ENCODE measurements at places on chromosomes 2 and 18.

- DNase-seq, result no peak
Observed at GRCh38 chr2:45681675-45682074, 30.2 kb downstream of the PRKCE start.

DNA sequence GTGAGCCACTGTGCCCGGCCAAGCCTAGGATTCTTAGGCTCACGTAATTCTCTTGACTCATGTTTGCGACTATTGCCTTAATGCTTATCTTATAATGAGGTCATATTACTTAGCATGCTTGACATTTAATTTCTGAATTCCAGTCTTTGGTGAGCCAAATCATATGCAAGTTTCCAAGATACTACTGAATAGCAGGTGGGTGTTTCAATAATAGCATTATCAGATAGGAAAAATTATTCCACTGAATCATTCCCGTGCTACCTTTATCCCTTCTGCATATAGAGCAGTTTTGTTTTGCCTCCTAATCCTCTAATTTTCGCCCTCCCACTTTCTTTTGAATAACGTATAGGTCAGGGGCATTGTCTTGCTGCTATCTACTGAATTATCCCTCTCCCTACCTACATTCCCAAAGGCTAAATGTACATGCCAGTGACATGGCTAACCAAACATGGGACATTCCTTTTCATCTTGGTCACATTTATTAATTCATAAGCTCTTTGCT is 4.9 kb downstream of the DAW1 start:
- DNase-seq, result no peak

GRCh38 chr2:183229386-183229785 is 105.1 kb downstream of the NUP35 start:
- DNase-seq, result no peak

DNA sequence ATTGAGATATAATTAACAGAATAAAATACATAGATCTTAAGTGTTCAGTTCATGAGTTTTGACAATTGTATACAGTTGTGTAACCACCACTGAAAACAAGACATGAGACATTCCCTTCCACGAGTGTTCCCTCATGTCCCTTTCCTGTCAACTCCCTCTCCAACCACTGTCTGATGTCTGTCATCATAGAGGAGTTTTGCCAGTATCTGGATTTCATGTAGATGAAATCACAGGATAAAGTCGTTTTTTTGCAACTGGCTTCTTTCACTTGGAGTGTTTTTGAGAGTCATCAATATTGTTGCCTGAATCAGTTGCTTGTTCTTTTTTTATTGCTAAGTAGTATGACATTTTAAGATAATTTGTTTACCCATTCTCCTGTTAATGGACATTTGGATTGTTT is 52.7 kb downstream of the RBMS1 start:
- DNase-seq, result no peak

DNA sequence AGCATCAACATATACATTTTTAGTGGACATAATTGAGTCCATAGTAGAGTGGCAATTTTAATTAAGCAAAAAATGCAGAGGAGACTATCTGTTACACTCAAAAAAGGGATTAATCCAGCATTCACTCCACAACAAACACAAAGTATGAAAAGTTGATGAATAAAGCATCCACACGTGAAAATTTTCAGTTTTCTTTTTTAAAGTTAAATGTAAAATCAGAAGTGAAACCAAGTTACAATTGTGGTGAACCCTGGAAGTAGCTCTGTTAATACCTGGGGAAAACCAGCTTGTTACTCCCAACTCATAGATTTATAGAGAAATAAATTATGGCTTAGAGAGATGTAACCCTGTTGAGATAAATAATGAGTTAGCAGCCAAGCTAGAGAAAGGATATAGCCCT is 807.8 kb downstream of the TRIB2 start:
- DNase-seq, result no peak

DNA sequence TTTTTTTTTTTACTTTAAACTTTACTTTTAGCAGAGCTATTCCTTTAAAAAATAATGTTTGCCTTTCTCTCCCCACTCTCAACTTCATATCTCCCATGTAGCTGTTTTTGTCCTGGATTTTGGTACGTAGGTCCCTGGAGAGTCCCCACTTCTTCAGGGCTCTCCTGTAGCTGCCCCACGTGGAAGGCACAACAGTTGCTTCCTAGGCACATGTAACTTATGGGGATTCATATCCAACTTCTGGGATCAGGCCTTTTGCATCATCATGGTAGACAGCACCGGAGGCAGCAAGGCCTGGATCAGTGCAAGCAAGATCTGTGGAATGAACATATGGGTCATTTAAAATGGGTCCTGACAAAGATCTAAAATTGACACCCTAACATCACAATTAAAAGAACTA is 95.7 kb downstream of the ACAA2 start:
- DNase-seq, result no peak

DNA sequence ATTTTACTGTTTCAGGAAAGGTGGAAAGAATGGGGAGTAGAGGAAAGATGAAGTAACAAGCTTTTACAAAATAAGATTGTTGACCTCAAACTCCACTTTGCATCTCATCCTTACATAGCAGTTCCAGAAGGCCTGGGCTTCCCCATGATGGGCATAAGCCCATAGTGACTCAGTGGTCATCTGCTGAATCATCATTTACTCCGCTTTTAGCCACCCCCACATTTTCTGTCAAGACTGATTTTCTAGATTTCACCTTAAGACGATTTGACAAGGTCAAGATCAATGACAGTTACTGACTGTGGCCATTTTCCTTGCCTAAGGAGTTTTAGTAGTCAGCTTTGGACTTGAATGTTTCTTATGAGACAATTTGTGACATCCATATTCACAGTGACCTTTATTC is 49.4 kb downstream of the PLEKHM3 start:
- no peak for DNase-seq

DNA sequence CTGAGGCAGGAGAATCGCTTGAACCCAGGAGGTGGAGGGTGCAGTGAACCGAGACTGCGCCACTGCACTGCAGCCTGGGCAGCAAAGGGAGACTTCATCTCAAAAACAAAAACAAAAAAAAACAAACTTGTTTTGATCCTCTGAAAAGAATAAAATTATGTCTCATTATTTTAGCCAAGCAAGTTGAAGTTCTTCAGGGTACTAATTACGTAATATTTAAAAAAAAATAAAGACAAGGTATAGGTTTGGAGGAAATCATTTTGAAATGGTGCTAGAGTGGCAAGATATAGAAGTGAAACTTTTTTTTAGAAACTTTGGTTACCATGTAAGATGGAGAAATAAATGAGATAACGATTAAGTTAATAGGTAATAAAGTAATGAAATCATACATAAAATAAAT is 54.4 kb upstream of the TMEM247 start:
- no peak for DNase-seq

- DNase-seq, result peak; percentile 26
Observed at GRCh38 chr18:5895876-5896740, 786 bp upstream of the TMEM200C start.

DNA sequence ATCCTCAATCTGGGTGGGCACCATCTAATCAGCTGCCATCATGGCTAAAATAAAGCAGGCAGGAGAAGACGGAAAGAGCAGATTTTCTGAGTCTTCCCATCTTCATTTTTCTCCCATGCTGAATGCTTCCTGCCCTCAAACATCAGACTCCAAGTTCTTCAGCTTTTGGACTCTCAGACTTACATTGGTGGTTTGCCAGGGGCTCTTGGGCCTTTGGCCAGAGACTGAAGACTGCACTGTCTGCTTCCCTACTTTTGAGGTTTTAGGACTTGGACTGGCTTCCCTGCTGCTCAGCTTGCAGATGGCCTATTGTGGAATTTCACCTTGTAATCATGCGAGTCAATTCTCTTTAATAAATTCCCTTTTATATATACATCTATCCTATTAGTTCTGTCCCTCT is 36.6 kb downstream of the DIPK1C start:
- DNase-seq, result no peak

DNA sequence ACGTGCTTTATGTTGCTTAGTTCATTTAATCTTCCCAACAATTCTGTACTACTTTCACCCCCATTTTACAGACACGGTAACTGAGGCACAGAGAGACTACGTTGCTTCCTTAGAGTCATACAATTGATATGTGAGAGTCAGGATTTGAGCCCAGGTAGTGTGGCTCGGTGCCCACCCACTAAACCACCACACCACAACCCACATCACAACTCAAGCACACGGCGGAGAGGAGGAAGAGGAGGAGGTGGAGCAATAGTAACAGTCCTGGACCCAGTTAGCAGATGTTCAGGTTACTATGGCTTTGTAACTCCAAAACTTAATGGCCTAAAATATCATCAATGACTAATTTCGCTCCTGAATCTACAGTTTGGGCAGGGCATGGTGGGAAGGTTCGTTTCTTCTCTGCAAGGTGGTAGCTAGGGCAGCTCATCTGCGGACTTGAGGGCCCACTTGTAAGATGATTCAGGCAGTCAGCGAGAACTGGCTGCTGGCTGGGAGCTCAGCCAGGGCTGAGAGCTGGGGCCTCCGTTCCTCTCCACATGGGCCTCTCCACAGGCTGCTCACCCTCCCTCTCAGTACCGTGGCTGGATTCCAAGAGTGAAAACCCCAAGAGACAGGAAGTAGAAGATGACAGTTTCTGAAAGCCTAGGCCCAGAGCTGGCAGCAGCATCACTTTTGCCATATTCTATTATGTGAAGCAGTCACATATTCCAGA is 167.1 kb downstream of the ZFP36L2 start:
- peak; percentile 95 for DNase-seq

- DNase-seq, result no peak
Observed at GRCh38 chr18:62846313-62846712, 131.0 kb downstream of the PHLPP1 start.

GRCh38 chr18:25350489-25351251 is 1.3 kb downstream of the ZNF521 start:
- peak; percentile 66 for DNase-seq

- DNase-seq, result no peak
Observed at GRCh38 chr2:2653231-2653630, 322.2 kb upstream of the MYT1L start.

DNA sequence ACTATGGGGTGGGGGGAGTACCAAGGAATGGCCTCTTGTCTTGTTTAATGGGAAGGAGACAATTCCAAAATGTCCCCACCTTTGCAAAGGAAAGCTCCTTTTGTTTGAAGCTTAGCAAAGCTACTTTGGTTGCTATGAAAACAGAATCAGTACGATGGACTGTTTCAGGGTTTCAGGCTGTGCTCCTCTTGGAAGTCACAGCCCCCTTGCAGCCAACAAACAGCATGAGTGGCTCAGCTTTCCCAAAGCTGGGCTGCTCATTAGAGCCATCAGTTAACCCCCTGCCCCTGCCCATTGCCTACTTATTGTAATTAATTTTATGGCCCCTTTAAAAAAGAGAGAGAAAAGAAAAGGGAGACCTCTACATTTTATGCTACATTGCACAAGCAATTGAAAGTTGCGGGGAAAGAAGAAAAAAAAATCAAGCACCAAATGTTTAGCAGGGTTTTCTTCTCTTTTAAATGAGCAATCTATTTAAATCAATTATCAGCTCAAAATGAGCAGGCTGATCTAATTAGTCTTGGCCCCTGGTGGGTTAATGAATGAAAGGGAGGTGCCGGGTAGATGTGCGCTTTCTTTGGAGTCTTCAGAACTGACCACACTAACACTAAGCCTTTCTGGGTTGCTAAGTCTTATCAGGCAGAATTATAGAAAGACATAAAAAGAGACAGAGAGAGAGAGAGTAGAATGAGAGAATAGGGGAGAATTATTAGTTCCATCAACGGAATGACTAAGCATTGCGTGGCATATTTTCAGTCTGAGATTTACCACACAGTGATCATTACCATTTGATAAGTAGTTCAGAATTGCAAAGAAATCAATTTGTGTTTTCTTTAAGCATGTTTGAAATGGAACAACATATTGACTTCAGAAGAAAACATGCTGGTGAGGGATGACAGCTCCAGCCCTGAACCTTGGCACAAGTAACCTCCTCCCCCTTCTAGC is 284.9 kb downstream of the INSIG2 start:
- no peak for DNase-seq

DNA sequence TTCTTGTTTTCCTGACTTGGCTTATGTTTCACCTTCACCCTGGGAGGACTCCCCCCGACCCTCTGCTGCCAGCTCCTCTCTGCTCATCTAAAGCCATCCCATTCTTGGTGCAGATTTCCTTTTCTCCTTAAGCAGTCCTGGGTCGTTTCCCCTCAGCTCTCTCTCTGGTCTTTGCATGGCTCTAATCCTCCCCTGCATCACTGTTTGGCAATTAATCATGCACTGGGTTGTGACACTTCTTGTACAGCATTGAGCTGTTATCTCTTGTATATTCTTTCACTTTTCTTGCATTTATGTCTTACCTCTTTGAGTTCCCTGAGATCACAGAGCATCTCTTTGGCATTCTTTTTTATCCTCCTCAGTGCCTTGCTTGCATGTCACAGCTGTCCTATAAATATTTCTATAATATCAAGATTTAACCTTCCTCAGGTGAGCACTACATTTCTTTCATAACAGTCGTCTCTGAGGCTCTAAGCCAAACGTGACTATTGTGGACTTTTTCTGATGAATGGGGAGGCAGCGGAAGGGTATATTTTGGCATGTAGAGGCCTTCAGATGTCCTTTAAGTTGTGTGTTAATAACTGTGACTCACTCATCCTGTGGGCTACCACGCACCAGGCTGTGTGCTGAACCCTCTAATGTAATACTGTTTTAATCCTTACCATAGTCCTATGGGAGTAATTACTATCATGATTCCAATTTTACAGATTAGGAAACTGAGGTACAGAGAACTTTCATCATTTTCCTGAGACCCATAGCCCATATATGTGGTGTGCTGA is 507.5 kb downstream of the SLC4A3 start:
- no peak for DNase-seq

DNA sequence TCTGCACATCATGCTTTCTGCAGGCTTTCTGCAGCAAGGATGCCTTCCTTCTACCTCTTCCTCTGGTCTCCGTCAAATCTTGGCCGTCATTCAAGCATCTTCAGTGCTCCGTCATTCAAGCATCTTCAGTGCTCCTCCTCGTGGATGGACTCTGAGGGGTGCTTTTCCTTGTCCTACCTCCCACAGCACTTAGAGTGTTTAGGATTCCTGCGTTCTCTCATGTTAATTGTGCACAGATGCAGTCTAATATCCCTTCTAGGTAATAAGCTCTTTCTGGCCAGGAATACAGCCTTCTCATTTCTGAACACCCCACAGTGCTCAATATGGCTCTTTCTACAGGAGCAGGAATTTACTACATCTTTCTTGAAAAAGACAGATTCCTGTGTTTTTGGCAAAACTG is 59.8 kb downstream of the ZNF236 start:
- no peak for DNase-seq

GRCh38 chr2:240672076-240672700 is 10.5 kb downstream of the AQP12B start:
- DNase-seq, result no peak

- no peak for DNase-seq
Observed at GRCh38 chr18:5618047-5618688, 74.4 kb upstream of the EPB41L3 start.

DNA sequence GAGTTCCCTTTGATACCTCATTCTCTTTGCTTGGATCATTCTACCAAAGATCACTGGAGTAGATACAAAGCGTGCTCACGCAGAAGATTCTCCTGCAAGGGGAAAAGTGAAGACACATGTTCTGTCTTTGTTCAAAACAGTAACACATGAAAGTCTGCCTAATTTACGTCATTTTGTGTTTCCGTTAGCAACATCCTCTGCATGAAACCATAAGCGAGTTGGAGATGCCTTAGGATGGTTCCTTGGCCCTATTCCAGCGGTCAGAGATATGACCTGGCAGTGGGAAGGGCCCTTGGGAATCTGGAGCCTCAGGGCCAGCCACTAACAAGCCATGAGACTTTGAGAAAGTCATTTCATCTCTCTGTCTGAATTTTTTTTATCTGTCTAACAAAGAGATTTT is 180.9 kb upstream of the TWIST2 start:
- no peak for DNase-seq

GRCh38 chr2:71612581-71613402 is 159.4 kb downstream of the DYSF start:
- no peak for DNase-seq

- DNase-seq, result no peak
Observed at GRCh38 chr18:57077786-57078552, 68.9 kb upstream of the BOD1L2 start.
